ENCODE measurements at places on chromosomes 12 and 14.

GRCh38 chr12:52964556-52965336 lies 15.8 kb downstream of the KRT18 start:
- no peak for DNase-seq

DNA sequence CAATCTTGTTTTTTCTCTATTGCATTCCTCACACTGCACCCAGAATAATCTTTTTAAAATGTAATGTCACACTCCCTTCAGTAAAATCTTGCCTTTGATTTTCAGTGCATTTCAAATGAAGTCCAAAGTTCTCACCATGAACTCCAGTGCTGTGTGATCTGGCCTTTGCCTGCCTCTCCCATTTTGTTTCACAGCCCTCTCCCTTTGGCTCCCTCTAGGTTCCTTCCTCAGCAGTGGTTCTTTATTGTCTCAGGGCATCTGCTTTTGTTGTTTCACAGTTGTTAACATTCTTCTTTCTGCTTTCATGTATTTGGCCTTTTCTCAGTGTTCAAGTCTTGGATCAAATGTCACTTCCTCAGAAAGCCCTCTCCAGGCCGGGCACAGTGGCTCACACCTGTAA lies 84.5 kb upstream of the AMN1 start:
- no peak for DNase-seq

- DNase-seq: no peak
Measured at GRCh38 chr14:57897144-57897748, 31.4 kb upstream of the SLC35F4 start.

- DNase-seq: no peak
Measured at GRCh38 chr14:59377491-59377890, 87.7 kb downstream of the GPR135 start.

DNA sequence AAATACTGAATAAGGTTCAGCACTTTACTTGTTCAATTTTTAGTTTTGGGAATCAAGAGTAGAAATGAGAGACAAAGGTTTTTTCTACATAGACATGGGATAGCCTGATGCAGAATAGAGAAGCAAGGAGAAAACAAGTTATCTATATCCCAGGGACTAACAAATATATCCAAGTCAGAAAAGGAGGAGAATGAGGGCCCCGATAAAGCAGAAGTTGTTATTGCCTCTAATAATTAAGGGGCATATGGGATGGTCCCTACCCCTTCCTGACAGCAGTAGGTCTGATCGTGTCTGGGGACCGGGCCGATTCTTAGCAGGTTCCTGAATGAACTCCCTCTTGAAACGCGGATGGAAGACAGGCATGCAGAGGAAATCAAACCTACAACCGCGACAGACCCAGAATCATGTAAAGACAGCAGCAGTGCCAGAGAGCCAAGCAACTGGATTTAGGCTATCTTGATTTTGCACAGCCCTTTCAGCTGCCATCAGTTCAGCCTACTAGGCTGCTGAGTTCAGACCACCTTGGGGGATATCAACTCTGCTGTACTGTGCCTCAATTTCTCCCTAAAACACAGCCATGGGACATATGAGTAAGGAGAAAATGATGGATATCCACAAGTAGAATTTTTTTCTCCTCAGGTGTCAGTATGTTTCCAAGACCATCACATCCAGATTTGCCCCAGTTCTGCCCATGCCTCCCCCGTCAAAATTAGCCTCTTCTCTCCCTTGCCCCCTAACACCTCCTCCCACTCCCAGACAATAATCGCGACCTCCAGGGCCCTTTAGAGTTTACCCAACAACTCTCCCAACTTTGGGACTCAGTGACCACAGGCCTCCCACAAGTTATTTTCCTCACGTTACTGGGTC lies 706 bp downstream of the PRMT5 start:
- no peak for DNase-seq

GRCh38 chr14:49940808-49941421 lies 48.0 kb downstream of the ARF6 start:
- no peak for DNase-seq

DNA sequence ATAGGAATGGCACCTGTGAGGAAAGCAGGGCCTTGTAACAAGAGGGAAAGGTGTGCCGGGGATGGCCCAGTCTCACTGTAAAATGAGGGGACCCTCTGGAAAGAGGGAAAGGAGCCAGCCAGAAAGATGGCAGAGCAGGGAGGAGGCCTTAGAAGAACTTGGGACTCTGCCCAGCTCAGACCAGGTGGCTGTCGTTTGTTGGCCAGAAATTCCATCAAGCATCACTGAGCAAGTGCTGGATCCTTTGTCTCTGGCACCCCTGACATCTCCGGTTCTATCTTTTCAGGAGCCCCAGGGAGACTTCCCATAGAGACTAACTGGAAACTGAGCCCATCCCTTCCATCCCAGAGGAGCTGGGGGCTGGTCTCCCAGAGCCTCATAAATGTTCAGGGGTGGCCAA lies 43.3 kb downstream of the DEGS2 start:
- DNase-seq: no peak

GRCh38 chr14:71108398-71109119 lies 201.3 kb downstream of the PCNX1 start:
- no peak for DNase-seq

GRCh38 chr12:82660541-82661325 lies 26.0 kb upstream of the TMTC2 start:
- no peak for DNase-seq

GRCh38 chr12:56190695-56191155 lies 1.4 kb upstream of the SMARCC2 start:
- no peak for DNase-seq

DNA sequence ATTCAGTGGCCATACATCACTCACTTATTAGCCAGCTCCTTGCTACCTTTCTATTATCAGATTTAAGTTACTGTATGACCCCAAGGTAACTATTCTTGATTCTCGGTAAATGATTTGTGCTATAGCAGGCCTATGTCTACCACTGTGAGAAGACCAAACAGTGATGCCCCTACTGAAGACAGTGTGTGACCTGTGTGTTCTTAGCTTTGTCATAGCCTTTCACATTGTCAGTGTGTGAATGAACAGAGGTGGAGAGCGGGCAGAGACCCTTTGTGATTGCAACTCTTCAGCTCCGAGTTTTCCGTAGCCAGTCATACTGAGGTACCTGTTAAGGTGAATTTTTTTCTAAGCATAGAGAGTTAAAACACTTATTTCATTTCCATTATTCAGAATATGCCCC lies 294.0 kb downstream of the LRFN5 start:
- DNase-seq: no peak

- no peak for DNase-seq
Measured at GRCh38 chr12:47747126-47747525, 11.6 kb downstream of the RAPGEF3 start.

- DNase-seq: no peak
Measured at GRCh38 chr12:16568873-16569272, 37.1 kb downstream of the LMO3 start.

GRCh38 chr12:116736962-116737773 lies 701 bp downstream of the SPRING1 start:
- no peak for DNase-seq

DNA sequence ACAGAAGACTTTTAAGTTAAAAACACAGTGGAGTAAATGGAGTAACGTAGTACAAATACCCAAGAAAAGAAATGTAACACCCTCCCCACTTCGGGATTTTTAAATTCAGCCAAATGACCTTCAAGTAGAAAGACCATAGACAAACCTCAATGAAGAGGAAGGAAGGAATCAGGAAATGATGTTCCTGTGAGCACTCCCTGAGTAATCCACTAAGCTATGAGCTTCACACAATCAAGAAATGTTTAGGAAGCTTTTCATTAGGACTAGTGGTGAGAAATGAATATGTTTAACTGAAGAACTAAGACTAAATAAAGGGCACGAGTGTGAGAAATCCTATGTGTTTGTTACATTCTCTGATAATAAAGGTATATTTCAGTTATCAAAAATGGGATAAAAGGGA lies 10.1 kb downstream of the TCL1A start:
- DNase-seq: no peak

GRCh38 chr12:45687081-45688015 lies 42.2 kb upstream of the ARID2 start:
- DNase-seq: no peak

- no peak for DNase-seq
Measured at GRCh38 chr14:103204852-103205540, 81.7 kb downstream of the TNFAIP2 start.

- DNase-seq: no peak
Measured at GRCh38 chr12:19620222-19620621, 180.9 kb downstream of the AEBP2 start.

Data from inflammatory macrophage (primary cell).